ENCODE measurements at places on chromosomes 16 and 17.

- no peak for DNase-seq
Observed at GRCh38 chr16:12511708-12512107, 292.0 kb downstream of the CPPED1 start.

DNA sequence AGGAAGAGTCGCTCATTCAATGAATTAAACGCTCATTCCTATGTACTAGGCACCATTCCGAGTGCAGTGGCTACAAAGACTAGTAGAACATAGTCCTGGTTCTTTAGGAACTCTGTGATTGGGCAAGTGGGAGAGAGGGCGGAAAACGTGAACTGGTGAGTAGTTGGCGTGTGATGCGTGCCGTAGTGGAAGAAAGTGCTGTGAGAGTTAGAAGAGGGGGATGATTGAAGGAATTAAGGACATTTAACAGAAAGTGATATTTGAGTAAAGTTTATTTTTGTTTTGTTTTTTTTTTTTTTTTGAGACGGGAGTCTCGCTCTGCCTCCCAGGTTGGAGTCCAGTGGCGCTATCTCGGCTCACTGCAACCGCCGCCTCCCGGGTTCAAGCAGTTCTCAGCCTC is 7.9 kb upstream of the SLFN14 start:
- no peak for DNase-seq

DNA sequence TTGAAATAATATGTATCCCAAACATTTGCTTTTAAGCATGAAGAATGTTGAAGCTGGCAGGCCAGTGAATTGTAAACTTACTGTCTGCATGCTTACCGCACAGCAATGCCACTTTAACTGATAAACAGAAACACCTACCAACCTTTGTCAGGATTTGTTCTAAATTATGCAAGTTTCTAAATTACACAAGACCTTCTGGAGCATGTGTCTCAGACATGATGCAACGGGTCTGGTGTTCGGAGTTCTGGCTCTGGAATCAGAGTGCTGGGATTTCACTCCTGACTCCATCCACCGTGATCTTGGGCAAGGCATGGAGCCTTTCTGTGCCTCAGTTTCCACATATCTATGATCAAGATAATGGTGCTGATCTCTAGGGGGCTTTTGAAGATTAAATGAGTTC is 111.2 kb downstream of the CCT6B start:
- DNase-seq, result no peak

DNA sequence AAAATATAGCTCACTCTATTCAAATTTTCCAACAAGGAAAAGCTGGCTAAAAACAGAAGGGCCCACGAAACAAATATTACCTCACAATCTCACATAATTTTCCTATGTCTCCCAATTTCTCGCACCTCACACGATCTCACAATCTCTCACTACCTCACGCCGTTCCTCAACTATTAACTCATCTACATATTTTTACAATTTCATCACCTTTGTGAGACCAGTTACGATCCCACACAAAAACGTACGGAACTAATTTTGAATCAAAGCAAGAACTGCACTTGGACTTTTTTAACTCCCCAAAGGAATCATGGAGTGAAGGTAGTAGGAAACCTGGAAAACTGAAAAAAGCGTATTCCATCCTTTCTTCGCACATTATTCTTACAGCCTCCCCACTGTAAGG is 1.1 kb downstream of the CBX1 start:
- DNase-seq, result no peak

GRCh38 chr17:61970030-61970429 is 42.2 kb upstream of the INTS2 start:
- DNase-seq, result no peak

- DNase-seq, result no peak
Observed at GRCh38 chr17:72144101-72144500, 23.3 kb downstream of the SOX9 start.

DNA sequence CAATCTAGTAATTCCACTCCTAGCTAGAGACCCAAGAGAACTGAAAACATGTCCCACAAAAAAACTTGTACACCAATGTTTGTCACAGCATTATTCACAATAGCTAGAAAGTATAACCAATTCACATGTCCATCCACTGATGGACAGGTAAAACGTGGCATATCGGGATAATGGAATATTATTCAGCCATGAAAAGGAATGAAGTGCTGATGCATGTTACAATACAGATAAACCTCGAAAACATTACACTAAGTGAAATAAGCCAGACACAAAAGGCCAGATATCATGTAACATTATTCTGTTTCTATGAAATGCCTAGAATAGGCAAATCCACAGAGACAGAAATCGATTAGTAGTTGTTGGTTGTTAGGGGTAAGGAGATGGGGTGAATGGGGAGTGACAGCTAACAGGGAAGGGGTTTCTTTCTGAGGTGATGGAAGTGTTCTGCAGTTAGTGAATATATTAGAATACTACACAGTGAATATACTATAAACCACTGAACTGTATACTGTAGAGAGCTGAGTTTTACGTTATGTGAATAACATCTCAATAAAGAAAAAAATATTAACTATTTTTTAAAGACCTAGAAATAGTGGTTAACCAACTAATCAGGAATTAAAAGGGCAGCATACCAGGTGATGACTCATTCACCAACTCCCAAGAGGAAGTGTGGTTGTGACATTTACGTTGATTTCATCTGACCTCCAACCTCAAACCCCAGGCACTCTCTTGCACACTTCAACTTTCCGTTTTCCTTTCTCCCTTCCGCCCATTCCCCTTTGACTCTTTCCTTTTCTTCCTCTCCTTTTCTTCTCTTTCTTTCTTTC is 48.6 kb downstream of the GAS7 start:
- DNase-seq, result no peak

- DNase-seq, result no peak
Observed at GRCh38 chr16:2855536-2855935, 2.4 kb downstream of the PRSS22 start.

GRCh38 chr16:66161269-66161668 is 205.2 kb upstream of the CDH5 start:
- no peak for DNase-seq

DNA sequence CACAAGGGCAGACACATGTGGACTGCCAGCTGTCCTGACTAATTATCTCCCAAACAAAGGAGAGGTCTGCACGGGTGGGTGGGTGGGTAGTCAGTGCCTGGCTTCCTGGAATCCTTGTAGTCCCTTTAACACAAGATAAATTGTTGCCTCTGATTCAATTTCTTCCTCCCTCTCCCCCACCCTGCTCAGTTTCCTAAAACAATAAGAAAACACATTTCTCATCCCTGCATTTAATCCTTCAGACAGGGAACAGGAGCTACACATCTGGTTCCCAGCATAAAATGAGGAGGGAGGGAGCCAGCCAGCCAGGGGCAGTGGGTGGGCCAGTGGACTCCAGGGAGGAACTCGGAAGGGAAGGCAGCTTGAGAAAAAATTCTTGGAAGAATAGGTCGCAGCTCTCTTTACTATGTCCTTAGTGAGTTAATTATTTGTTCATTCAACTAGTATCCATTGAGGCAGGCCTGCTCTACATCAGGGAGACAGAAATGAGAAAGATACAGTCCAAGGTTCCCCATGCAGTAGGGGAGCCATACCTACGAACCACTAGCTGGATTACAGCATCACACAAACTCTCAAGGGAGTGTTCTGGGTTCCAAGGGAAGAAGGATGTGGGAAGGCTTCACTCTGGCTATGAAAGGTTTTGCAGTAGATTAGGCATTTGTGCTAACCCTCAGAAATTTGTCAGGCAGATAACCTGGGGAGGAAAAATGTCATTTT is 58.3 kb downstream of the CCT6B start:
- no peak for DNase-seq

Data from activated CD8-positive, alpha-beta memory T cell treated with anti-CD3 and anti-CD28 coated beads for 1 hour (primary cell).